ENCODE measurements at places on chromosomes 3 and 15.

DNA sequence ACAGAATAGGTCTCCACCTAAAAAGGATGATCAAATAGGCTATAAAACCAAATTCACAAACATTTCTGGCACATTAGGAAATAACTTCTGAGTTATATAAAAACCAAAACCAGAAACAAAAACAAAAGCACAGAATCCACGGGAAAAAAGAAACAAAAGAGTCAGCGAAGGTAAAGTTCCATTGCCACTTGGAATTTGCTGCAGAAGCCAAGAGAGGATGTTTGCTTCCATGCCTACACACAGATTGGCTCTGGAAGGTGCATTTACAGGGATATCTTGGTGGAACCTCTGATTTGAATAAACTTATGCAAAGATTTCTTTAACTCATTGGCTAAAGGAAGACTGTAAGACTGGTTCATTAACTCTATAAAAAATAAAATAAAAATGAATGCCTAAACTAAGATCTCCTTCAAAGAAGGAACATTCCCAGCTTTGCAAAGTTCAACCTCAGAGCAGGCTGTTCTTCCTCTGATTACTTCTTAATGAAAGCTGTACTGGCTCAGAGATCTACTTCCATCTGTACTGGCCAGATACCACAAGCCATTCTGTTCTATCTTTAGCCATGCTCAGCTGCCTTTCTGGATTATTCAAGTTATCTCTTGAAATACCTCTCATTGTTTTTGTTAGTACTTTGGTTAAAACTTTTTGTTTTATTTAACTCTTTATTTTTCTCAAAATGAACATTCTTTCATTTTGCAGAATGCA lies 537.5 kb upstream of the CCDC54 start:
- no peak for DNase-seq

GRCh38 chr15:44804298-44805046 lies 68.1 kb downstream of the TRIM69 start:
- no peak for DNase-seq

GRCh38 chr3:123084192-123084591 lies 17.4 kb downstream of the PDIA5 start:
- DNase-seq, result no peak

GRCh38 chr3:125052624-125053303 lies 3.0 kb downstream of the HEG1 start:
- peak; percentile 71 for DNase-seq

- no peak for DNase-seq
Measured at GRCh38 chr3:150414959-150415358, 6.9 kb downstream of the TSC22D2 start.

- no peak for DNase-seq
Measured at GRCh38 chr15:42063122-42063848, 31.1 kb downstream of the PLA2G4D start.

DNA sequence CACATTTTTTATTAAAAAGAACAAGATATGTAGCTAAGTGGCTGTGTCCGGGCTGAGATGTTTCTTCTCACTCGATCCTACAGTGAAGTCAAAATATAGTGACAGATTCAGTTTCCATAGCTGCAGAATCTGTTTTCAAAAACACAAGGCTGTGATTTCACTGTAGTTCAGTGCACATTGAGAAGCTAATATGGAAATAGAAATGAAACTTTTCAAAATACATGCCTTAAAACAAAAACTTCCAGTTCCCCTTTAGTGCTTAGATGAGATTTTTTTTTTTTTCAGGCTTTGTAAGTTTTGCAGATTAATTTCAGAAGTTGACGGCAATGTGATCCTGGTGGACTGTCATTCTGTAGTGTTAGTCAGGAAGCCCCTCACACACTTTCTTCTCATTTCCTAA lies 23.8 kb upstream of the TRAK1 start:
- DNase-seq, result no peak

DNA sequence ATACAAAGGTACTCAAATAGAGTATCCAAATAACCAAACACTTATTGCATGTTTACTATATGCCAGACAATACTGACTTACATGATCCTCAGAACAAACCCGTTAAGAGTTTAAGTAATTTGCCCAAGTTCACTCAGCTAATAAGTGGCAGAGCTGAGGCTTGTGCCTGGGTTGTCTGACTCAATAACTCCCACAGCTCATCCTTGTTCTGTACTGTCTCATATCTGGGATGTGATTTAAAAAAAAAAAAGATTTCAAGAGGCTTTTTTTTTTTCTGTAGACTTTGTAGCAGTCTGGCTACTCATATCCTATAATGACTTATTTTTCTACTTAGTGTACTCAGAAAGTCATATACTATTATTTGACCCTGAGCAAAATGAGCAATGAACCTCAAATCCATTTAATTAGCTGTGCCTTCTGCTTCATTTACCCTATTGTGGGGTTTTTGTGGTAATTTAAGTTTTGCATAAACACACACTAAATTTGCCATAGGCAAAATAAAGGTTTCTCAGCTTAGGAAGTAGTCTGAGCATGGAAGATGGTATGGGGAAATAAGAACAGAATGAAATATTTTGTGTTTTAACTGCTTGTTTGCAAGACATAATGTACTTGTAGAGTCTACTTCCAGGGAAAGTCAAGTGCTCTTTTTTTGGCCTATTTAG lies 3.1 kb downstream of the NSUN3 start:
- no peak for DNase-seq

GRCh38 chr3:147619921-147620560 lies 210.9 kb downstream of the ZIC1 start:
- no peak for DNase-seq

GRCh38 chr15:36932070-36932469 lies 168.3 kb downstream of the MEIS2 start:
- no peak for DNase-seq

- no peak for DNase-seq
Measured at GRCh38 chr3:134535186-134535970, 49.5 kb downstream of the CEP63 start.

- DNase-seq, result no peak
Measured at GRCh38 chr15:78167227-78167888, 18.2 kb downstream of the IDH3A start.

- peak; percentile 33 for DNase-seq
Measured at GRCh38 chr3:94935738-94936580, 873.1 kb downstream of the NSUN3 start.

DNA sequence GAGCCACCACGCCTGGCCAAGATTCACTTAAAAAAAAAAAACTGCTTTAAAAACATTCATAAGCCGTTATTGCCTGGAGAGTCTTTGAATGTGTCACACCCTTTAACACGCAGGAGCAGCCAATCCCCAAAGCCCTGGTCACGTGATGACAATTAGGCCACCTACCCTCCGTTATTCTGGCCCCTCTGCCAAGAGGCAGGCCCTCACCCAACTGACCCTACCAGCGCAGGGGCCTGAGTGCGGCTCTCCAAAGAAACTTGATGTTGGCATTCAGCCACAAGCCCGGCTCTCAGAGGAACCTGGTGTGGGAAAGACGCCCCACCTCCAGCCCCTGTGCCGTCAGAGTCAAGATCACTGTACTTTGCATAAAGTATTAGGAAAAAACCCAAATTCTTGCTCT lies 11.6 kb upstream of the MUC4 start:
- DNase-seq, result no peak

DNA sequence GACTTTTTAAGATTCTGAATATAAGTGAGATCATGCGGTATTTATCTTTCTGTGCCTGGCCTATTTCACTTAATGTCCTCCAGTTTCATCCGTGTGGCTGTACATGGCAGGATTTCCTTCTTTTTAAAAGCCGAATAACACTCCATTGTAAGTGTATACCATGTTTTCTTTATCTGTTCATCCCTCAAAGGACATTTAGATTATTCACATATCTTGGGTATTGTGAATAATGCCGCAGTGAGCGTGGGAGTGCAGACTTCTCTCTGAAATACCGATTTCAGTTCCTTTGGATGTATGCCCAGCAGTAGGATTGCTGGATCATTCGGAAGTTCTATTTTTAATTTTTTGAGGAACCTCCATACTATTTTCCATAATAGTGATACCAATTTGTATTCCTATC lies 136.1 kb downstream of the APBA2 start:
- DNase-seq, result no peak

GRCh38 chr3:20912406-20912805 lies 726.4 kb upstream of the SGO1 start:
- no peak for DNase-seq

GRCh38 chr3:127786353-127787070 lies 35.8 kb downstream of the MGLL start:
- DNase-seq, result no peak

All from HuH-7 (cell line).